Stimulated activated CD4-positive, alpha-beta T cell treated with anti-CD3 and anti-CD28 coated beads, Interleukin-1b, Interleukin-23, amount 100 ng/mL, for 48 hours (primary cell): ENCODE measurements at places on chromosomes 7 and 10.

DNA sequence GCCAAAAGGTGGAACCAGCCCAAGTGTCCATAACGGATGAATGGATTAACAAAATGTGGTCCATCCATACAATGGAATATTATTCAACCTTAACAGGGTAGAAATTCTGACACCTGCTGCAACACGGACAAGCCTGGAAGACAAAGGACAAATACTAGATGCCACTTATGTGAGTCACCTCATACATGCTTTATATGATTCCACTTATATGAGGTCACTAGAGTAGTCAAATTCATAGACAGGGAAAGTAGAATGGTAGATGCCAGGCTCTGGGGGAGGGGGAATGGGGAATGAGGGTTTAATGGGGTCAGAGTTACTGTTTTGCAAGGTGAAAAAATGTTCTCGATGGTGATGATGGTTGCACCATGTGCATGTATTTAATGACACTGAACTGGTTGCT lies 34.0 kb upstream of the CYTH3 start:
- no peak for DNase-seq

DNA sequence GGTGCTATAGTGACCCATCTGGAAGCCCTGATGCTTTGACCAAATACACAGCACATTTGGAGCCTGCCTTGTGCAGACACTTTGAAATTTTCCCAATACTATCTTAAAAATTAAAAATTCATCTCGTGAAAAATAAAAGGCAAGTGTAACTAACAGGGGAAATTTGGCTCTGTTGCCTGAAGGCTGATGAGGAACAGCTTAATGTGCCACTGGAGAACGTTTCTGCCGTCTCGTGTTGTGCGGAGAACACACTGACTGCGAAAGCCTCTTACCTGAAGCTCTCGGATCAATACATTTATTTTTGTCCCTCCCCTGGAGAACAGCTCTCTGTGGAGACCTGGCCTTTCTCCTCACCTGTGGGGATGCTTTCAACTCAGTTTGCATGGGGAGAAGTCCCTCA lies 77.2 kb upstream of the CHST15 start:
- no peak for DNase-seq

DNA sequence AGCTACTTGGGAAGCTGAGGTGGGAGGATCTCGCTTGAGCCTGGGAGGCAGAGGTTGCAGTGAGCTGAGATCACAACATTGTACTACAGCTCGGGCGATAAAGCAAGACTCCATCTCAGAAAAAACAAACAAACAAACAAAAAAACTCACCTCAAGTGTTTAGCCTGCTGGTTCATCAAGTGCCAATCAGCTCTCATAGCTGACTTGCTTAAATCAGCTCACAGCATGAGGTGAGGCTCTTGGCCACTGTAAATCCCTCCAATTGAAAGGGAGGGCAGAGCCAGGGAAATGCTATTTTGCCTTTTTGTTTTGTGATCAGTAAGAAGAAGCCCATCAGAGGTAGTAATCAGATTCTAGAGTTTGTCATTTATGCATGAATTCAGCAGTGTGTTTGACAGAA lies 112.3 kb downstream of the RAB11FIP2 start:
- no peak for DNase-seq

- no peak for DNase-seq
These were observed 35.1 kb downstream of the SDK1 start for GRCh38 chr7:3336042-3336665.

- DNase-seq = no peak
These were observed 25.4 kb downstream of the AMZ1 start for GRCh38 chr7:2713370-2713769.
